Ammon's horn (tissue), 1 donor: ENCODE measurements at places on chromosomes 2 and 18.

DNA sequence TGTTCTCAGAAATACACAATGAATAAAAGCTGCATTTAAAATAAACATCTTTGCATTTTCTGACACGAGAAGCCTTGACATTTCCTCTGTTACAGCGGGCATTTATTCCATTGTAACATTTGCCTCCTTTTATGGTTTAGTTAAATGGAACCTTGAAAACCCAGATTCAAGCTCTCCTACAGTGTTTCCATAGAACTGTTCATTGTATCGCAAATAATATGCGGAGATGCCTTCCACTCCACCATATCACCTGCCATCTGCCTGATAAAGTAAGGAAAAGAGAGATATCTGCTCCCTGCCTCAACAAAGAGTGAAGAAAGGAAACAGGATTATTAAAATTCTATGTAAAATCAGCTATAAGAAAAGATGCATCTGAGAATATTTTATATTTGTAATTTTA lies 69.8 kb downstream of the CDH19 start:
- DNase-seq, result no peak

- no peak for DNase-seq
Observed at GRCh38 chr2:114543236-114543766, 100.9 kb downstream of the DPP10 start.

DNA sequence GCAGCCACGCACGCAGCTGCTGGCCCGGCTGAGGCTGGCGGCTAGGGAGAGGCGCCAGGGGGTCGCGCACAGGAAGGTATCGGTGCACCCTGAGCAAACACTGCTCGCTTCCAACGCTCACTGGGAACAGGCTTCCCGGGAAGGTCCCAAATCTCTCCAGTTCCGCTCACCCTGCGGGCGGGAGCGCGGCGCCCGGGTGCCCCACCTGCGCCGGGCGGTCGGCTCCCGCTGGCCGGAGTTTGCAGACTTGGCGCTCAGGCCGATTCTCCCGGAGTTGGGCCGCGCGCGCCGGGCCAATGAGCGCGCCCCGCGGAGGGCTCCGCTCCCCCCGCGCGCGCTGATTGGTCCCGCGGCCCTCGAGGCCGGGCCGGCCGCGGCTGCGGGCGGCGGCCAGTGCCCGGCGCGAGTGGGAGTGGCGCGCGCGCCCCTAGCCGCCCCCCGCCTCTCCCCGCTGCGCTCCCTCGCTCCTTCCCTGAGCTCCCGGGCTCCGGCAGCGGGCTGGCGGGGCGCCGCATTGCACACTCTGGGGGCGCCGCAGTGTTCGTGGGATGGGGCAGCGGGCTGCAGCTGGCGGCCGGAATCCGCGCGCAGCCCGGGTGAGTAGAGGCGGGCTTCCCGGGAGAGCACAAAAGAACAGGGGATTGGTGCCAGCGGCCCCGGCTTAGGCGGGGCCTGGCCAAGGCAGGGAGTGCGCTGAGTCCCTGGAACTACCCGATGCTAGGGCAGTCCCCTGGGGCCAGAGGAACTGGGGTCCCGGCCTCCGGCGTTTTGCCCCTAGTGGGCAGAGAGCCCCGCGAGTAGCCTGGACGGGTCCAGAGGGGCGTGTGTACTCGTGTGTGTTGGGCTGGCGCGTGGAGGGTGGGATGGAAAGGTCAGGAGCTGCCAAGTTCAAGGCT lies at the start of gene LYPD6:
Gene LYPD6, plus strand, starts transcription at position 461 of the 896 bp plus-strand sequence. CDS start 107,122 bp downstream, outside the sequence.
- DNase-seq, result peak; percentile 80

- no peak for DNase-seq
Observed at GRCh38 chr2:235523486-235524150, 29.8 kb downstream of the AGAP1 start.

- no peak for DNase-seq
Observed at GRCh38 chr2:12923907-12924610, 207.3 kb downstream of the TRIB2 start.

DNA sequence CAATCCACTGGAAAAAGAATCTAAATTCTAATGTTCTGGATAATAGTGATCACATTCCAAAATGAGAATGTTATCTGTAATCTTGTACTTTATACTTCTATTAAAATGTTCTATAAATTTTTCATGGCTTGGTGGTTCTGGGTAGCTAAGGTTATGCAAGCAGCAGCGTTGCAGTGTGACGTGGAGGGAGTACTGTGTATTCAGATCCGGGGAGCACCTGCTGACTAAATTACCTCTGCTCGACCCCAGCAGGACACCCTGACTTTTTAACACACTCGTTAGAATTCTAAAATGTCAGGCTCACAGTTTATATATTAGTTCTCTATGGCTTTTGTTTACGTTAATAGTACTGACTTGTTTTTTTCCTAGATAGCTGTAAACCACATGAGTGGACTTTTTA lies 13.0 kb downstream of the ATIC start:
- no peak for DNase-seq

DNA sequence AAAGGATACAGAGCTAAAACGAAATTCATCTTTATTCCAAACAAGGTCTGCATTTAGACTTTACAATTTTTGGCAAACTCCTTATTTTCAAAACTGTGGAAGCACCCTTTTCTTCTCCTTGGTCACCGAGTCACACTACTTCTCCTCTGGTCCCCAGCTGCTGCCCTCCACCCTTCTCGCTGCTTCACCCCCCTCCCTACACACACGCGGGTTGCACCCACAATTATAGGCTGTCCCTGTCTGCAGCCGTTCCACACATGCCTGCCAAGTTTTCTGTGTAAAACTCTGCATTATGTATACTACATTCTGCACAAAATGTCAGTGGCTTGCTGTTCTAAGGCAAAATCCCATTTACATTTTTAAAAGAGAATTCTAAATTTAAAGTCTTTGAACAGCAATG lies 63.5 kb downstream of the PTPN2 start:
- peak; percentile 49 for DNase-seq

DNA sequence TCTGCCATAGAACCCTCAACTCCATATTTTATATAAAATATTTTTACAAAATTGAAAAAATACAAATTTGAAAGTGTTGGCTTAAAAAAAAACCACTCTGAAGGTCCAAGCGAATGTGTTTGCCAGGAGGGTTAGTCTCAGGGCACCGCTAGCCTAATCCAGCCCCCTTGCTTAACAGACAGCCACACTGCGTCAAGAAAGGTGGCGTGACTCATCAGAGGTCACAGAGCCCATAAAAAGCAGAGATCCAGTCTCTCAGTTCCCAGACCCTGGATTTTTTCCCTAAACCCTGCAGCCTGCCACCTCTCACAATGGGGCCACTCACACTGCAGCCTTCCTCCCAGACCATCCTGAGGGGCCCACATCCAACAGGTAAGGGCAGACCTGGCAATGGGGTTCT lies 3.9 kb upstream of the TNS1 start:
- DNase-seq, result no peak

- no peak for DNase-seq
Observed at GRCh38 chr18:22847867-22848451, 85.2 kb upstream of the RBBP8 start.

- no peak for DNase-seq
Observed at GRCh38 chr2:109335631-109336176, 206.7 kb downstream of the SH3RF3 start.

DNA sequence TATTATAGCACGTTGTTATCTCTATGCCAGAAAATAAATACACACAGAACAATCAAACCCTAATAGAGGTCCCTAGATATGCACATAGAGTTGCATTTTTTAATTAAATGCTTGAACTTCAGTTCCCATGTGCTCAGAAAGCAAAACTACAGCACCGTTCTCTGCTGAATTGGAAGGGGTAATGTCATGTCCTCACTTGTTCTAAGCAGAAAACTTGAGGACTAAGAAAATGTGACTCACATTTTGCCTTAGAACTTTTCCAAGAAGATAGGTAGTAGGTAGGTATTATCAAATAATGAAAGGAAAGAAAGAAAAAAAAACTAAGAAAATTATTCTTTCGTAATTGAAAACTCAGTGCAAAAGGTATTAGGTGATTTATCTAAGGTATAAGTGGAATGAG lies 607.3 kb downstream of the ERBB4 start:
- no peak for DNase-seq

- DNase-seq, result no peak
Observed at GRCh38 chr18:57440331-57441070, 5.3 kb downstream of the ONECUT2 start.

DNA sequence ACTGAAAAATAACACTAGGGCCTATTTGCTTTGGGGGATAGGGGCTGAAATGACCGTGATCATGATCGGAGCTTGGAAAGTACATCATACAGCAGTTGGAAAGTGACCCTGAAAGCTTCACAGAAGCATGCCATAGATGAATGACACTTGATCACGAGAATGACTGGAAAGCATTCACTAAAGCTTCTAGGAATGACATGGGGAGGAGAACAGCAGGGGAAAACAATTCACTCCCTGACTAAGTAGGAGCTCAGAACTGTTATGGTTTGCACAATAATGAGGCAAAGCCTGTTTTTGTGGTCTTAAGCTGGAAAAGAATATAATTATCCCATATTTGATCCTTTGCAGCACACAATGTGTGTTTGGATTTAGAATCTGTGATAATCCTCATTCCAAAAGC lies 237.5 kb downstream of the NOL4 start:
- DNase-seq, result no peak

DNA sequence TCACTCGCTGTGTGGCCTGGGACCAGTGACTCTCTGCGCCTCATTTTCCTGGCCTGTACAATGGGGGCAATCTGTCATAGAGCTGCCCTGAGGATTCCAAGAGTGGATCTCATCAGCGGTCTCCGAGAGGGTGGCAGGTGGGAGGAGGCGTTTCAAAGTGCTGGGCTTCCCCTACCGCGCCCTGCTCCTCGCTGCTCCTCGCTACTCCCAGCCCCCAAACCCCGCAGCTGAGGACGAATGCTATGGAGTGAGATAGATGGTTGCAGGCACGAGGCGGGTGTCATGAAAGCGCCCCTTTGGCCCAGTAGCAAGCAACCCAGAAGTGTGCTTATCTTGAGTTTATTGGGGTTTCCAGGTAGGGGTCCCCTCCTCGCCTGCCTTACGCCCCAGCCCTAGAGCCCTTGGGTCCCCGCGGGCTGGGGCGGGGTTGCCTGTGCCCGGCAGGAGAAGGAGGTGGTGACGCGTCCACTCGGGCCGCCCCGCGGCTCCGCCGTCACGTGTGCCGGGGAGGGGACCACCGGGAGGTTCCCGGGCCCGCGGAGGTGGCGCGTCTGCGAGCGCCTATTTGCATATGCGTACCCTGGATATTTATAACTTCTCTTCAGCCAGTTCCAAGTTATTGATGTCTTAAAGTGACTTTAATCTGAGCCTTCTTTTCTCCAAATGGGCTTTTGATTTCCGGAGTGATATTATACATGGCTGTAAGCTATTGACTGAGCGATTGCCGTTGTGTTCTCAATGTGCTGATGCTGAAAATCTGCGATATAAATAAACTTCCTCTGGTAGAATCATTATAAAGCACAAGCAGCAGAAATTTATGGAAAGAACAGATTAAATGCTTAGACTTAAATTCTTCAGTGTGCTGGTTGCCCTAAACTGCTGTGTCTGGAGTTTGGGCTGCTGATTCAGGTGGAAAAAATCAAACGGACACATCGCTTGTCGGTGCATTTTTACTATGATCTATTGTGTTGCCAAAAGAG lies 263.7 kb downstream of the ATAD2B start:
- DNase-seq, result no peak

DNA sequence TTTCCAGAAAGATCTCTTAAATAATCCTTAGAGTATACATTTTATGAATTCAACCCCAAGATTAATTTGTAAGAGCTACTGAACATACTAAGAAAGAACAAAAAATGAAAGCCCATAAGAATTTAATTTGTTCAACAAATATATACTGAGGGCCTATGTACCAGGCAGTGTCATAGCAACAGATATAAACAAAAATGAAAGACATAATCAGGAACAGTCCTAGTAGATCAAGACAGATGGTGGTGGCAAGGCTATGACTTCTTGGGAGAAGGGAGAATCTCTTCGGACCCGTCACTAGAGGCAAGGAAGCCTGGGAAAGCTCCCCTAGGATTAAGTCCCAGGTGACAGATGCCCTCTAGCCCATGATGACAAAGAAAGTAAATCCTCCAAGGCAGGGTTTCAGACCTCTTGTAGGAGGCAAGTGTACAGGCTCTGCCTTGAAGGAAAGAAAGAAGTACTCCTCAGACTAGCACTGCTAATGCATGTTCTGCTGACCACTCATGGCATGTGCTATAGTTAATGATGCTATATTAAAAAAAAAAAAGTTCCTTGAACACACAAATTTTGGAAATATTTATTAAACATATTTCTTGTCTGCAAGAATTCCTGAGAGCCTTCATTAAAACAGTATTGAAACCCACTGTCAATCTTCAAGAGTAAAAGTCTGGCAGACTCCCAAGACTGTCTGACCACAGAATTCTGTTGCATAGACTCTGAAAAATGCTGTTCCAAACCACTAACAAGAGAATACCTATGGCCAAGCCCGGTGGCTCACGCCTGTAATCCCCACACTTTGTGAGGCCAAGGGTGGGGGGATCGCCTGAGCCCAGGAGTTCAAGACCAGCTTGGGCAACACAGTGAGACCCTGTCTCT lies 31.5 kb downstream of the NOL10 start:
- no peak for DNase-seq

DNA sequence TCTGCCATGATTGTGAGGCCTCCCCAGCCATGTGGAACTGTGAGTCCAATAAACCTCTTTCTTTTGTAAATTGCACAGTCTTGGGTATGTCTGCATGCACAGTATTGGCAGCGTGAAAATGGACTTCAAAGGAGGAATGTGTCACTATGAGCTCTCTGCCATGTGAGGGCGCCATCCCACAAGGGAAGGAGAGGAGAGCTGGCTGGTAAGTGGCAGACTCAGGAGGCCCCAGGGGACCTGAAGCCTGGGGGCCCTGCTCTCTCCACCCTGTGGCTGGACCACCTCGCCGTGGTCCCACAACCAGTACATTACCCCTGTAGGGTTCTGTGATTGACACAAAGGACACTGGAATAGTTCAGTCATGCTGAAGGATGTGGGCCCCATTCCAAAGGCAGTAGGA lies 122.1 kb downstream of the RPIA start:
- DNase-seq, result no peak

DNA sequence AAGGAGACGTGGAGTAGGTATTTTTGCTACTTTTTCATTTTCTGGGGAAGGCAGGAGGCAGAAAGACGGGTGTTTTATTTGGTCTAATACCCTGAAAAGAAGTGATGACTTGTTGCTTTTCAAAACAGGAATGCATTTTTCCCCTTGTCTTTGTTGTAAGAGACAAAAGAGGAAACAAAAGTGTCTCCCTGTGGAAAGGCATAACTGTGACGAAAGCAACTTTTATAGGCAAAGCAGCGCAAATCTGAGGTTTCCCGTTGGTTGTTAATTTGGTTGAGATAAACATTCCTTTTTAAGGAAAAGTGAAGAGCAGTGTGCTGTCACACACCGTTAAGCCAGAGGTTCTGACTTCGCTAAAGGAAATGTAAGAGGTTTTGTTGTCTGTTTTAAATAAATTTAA lies 3.4 kb downstream of the FZD7 start:
- no peak for DNase-seq
